NCI-H1694 (cell line): ENCODE measurements at places on chromosomes 3 and 15.

GRCh38 chr3:120604784-120605183 lies 8.6 kb downstream of the NDUFB4 start:
- DNase-seq = no peak

GRCh38 chr15:76626611-76627010 lies 278.5 kb downstream of the SCAPER start:
- DNase-seq = no peak

GRCh38 chr15:101286471-101287114 lies 8.5 kb downstream of the SNRPA1 start:
- no peak for DNase-seq

DNA sequence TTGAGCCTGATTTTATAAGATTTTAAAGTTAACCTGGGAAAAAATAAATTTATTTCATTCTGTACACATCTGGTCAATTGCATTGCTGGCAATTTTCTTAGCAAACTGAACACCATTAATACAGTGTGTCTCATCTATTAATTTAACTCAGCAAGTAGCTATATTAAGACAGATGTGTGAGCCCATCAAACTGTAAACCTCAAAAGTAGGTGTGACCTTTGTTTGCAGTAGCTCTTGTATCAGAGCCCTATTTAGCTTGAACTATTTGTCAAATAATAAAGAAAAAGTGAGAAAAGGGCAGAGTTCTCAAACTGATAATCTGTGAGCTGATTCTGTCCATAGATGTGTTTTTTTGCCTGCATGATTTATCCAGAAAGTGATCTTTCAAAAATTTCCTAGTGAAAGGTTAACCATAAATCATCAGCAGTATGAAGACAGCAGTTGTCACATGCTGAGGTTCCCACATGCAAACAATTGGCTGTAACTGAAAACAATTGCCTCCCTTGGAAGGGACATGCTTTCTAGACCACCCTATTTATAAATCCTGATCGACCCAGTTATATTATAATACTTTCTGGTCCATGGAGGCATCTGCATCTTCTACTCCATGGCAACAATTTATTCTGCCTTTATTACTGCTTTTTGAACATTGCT lies 646.5 kb downstream of the NSUN3 start:
- DNase-seq = no peak

DNA sequence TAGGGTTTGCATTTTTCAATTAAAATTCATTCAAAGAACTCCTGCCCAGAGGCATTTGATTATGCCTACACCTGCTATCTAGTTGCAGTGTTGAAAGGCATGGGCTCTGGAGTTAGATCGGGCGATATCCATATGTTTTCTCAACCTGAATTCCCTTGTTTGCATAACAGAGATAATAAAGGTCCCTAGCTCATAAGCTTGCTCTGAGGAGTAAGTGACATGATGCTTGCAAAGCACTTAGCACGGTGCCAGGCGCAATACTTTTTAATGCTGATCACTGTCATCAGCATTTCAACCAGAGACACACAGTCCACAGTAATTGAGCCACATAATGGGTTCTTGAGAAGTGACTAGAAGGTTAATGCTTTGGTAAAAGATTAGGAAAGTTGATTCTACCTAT lies 106.3 kb upstream of the SAMMSON start:
- no peak for DNase-seq
